ENCODE measurements at places on chromosomes 3 and 15. TPM values are rescaled to one million over a fixed set of nuclear protein-coding genes. Genes with fewer than 3 reads are reported as not detected.

- DNase-seq: no peak
These were observed 17.3 kb upstream of the RYK start for GRCh38 chr3:134267996-134268395.

GRCh38 chr3:45273681-45274515 is 47.8 kb upstream of the TMEM158 start:
- DNase-seq: no peak

The KBTBD8 gene
- total RNA-seq: 1.4 TPM

The RBMS3 gene
- 26.0 TPM for total RNA-seq

GRCh38 chr3:176939022-176939817 is 258.1 kb downstream of the TBL1XR1 start:
- peak; percentile 34 for DNase-seq

The WHAMM gene
- total RNA-seq: 21.9 TPM

The XCR1 gene
- not detected for total RNA-seq

GRCh38 chr3:193822492-193823212 is 229.6 kb downstream of the OPA1 start:
- no peak for DNase-seq

- DNase-seq: no peak
These were observed 4.4 kb downstream of the LAMP3 start for GRCh38 chr3:183158113-183158512.

GRCh38 chr3:45048244-45048643 is 22.1 kb downstream of the CLEC3B start:
- DNase-seq: no peak

- no peak for DNase-seq
These were observed 25.0 kb downstream of the TBC1D2B start for GRCh38 chr15:78052545-78052944.

- no peak for DNase-seq
These were observed 175.4 kb upstream of the GBE1 start for GRCh38 chr3:81936817-81937216.

DNA sequence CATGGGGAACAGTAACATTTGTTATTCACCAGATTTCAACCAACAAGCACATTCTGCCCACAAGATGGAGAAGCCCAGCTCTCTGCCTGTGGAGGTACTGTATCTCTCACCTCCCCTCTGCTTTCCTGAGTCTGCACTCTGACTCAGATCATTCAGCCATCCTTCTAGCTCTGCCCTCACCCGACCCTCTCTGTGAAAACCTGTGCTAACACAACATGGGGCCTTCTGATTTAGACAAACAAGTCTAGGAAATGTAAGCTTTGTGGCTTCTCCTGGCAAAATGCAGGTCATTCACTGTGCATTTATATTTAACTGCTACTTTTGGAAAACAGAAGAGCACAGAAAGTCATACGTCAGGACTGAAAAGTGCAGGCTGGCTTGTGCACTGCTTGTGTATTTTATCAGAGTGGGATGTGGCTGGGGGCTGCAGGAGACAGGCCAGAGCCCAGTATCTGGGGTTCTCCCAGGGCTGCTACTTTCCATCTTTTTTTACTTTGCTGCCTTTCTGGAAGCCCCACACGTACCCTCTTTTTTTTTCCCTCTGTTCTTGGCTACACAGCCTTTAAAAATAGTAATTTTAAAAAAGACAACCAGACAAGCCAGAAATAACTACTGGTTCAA is 50.8 kb downstream of the SUSD5 start:
- DNase-seq: no peak

The TRIM42 gene
- total RNA-seq: not detected

All from gastrocnemius medialis (tissue), 4 donors.